ENCODE measurements at places on chromosomes 3 and 15.

DNA sequence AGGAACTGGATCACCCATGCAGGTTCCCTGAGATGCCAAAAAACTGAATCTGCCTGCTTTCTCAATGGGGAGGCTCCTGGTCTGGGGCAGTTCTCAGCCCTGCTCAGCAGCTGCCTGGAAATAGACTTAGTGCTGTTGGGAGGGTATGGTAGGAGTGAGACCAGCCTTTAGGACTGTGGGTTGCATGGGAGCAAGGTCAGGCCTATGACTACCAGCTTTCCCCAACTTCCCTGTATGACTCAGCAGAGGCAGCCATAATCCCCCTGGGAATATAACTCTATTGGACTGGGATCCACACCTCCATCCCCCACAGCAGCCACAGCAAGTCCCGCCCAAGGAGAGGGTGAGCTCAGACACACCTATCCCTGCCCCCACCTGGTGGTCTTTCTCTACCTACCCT, 87.0 kb downstream of the CFAP44 start:
- DNase-seq: no peak

DNA sequence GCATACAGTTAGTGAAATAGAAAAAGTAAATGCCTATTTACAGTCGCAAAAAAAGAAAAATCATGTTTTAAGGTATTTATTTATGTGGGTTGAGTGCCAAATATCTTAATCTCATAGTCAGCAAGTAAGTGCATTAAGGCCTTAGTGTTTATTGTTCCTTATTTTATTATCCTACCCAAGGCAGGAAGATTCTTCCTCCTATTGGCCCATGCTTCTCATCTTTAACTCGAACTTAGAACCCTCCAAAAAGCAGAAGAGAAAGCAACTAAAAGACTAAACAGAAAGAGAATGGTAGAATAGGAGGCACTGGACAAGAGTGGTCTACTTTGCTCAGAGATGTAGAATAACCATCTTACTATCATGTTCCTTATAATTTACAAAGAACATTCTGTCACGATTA, 7.5 kb downstream of the RFX7 start:
- no peak for DNase-seq

GRCh38 chr3:193564012-193564411, 9.3 kb upstream of the ATP13A4 start:
- no peak for DNase-seq

- no peak for DNase-seq
Observed at GRCh38 chr3:157532529-157533297, 29.5 kb upstream of the VEPH1 start.

DNA sequence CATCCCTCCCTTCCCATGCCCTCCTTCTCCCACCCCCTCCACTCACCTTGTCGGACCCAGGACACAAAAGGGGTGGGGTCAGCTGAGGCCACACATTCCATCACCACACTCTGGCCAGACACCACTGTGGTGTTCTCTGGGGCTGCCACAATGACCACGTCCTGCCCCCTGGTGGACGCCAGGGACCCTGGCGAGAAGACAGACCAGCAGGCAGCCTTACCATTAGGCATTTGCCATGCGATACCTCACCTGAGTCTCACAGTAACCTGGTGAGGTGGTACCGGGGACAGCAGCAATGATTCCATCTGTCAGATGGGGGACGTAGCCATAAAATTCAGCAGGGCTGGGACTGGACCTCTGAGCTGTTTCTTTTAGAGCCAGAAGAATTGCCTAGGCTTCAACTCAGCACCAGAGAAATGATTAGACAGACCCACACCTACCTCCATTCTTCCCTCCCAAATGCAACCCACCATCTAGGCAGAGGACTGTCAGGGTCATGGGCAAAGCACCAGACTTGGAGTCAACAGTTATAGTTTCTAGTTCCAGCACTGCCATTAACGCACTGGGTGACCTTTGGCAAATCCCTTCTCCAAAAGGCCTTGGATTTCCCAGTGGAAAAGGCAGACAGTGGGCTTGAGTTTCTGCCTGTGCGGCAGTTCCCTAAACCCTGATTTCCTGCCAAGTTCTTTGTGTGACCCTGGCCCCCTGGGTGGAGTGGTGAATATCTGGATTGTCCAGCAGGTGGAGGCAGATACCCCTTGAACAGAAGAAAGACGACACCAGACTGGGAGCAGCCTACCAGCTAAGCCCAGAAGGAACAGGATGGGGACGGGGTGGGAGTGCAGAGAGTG, 21.8 kb downstream of the IGDCC4 start:
- peak; percentile 70 for DNase-seq

GRCh38 chr3:107599772-107600145, 77.0 kb downstream of the BBX start:
- DNase-seq: no peak

- no peak for DNase-seq
Observed at GRCh38 chr3:133447750-133448477, 48.1 kb downstream of the BFSP2 start.

GRCh38 chr3:4736284-4736861, 242.9 kb upstream of the BHLHE40 start:
- DNase-seq: no peak

GRCh38 chr15:49610157-49610918, 10.3 kb downstream of the FAM227B start:
- DNase-seq: no peak

DNA sequence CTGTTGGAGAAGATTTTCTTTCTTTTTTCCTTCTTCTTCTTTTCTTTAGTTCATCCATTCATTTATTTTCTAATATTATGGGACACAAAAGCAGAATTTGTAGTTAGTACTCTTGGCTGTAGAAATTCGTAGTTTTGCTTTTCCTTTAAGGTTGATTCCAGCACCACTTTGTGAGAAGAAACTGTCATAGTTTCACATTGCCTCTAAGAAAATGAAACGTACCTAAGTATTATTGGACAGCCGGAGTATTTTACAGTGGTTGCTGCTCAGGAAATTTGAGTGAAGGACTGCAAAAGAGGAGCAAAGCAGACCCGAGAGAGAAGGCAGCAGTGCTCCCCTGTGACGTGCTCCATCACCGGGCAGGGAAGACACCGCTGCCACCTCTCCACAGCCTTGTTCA, 48.1 kb downstream of the PLCL2 start:
- DNase-seq: no peak

DNA sequence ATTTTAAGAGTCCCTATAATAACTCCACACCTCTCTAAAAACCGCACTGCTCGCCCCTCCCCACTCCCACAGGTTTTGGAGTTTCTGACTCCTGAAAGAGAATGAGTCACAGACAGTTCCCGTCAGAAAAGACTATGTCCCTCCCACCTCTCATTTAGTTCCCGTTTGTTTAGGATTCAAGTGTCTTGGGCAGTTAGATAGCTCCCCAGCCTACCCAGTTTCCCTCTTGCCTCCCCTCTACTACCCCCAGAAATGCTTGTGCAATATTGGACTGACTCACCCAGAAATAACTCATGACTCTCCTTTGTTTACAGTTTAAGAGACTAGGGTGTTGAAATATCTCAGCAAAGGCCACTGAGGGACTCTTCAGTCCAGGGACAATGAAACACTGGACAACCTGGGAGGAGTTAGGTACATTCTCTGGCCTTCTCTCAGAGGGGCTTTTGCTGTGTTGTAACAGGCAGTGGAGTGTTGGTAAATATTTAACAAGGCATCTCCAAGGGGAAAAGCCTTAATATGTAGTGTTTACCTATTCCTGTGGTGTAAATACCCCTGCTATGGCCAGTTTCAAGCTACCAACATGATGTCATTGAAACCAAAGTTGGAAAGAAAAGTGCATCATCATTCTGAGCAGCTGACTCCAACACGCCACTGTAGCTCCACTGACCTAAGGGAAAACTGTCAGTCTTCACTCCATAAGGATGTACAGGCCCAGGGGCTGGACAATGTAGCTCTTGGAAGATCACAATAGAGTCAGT, 96.1 kb upstream of the CHD2 start:
- peak; percentile 80 for DNase-seq

- no peak for DNase-seq
Observed at GRCh38 chr3:152287898-152288576, 19.3 kb downstream of the MBNL1 start.

- DNase-seq: no peak
Observed at GRCh38 chr15:92392462-92392861, 1.2 kb upstream of the ST8SIA2 start.

GRCh38 chr3:123778525-123778924, 105.6 kb downstream of the MYLK start:
- no peak for DNase-seq

Data from gastrocnemius medialis (tissue), 4 donors.